Right cardiac atrium (tissue), 5 donors: ENCODE measurements at places on chromosomes 2 and 18.
A peak's percentile ranks its signal among the peaks of the same experiment; 100 is the strongest.

DNA sequence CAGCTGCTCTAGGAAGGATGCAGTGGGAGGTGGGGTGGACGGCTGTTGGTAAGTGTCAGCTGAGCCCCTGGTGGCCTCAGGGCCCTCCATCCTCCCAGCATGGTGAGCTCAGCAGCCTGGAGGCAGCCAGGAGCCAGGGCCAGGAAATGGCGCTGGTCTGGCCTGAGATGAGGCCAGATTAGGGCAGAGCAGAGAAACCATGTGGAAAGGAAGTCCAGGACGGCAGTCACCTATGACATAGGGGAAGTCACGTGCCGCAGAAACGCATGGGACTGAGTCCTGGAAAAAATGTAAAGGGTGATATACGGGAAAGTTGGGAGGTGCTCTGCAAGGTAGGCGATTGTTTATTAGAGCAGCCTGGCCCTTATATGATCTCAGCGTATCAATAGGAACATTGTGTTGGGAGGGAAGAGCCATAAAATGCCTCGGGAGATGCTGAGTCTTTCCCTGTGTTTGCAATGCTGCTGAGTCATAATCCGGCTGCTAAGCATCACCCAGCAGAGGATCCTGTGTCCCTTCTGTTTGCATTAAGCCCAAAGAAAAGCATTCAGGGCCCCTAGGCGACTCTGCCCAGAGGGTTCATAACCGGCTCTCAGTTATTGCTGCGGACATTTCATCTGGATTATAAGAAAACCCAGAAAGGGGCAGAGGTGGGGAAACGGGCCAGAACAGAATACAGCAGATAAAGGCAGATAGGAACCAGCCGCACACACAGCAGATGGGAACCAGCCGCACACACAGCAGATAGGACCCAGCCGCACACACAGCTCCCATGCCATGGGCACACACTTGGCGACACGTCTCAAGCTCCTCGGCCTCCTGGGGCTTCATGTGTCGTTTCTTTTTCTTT, 30.3 kb upstream of the B3GNT7 start:
- DNase-seq: no peak

- DNase-seq: peak; percentile 11
Measured at GRCh38 chr2:67616749-67617148, 219.6 kb downstream of the ETAA1 start.

GRCh38 chr2:12110074-12110473, 363.6 kb downstream of the LPIN1 start:
- no peak for DNase-seq

GRCh38 chr18:37956902-37957301, 391.3 kb upstream of the CELF4 start:
- DNase-seq: no peak

DNA sequence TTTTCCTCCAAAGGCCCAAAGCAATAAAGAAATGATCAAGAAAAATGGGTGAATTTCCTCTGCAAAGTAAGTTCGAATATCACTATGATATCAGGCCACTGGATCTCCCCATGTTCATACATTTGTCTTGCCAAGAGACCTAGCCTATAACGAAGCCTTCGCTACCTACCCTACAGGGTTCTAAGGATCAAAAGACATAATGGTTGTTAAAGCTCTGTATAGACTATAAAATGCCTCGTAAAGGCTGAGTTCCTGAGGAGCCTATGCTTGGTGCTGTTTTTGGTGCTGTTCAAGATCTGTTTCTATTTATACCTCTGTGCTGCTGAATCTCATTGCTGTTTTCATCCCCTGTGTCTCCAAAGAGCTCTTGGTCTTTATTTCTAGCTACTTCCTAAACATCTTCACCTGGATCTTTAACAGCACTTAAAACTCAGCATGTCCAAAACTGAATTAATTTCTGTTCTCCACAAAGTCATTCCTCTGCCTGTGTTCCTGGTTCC, 254.4 kb upstream of the CHAC2 start:
- no peak for DNase-seq

- no peak for DNase-seq
Measured at GRCh38 chr18:7872569-7872968, 305.5 kb downstream of the PTPRM start.

GRCh38 chr2:72745679-72746368, 80.0 kb downstream of the EXOC6B start:
- no peak for DNase-seq

GRCh38 chr18:65974758-65975157, 223.9 kb downstream of the CDH7 start:
- DNase-seq: no peak

GRCh38 chr2:17470855-17471641, 47.2 kb downstream of the RAD51AP2 start:
- no peak for DNase-seq

DNA sequence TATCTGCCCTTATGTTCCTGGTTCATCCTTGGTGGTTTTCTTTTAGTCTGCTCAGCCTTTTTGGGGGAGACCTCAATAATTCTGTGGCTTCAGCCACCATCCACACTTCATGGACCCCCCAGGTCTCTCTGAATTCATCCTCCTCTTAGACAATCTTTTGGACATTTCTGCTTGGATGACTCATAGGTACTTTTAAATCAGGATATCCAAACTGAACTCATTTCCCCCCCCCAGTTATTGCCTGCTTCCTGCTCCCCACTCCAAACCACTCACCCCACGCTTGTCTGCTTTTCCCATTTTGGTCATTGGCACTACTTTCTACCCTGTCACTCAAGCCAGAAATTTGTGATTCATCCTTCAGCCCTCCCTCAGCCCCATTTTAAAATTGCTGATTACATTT, 78.5 kb downstream of the TANC1 start:
- no peak for DNase-seq
